ENCODE measurements at places on chromosomes 1 and 21.

DNA sequence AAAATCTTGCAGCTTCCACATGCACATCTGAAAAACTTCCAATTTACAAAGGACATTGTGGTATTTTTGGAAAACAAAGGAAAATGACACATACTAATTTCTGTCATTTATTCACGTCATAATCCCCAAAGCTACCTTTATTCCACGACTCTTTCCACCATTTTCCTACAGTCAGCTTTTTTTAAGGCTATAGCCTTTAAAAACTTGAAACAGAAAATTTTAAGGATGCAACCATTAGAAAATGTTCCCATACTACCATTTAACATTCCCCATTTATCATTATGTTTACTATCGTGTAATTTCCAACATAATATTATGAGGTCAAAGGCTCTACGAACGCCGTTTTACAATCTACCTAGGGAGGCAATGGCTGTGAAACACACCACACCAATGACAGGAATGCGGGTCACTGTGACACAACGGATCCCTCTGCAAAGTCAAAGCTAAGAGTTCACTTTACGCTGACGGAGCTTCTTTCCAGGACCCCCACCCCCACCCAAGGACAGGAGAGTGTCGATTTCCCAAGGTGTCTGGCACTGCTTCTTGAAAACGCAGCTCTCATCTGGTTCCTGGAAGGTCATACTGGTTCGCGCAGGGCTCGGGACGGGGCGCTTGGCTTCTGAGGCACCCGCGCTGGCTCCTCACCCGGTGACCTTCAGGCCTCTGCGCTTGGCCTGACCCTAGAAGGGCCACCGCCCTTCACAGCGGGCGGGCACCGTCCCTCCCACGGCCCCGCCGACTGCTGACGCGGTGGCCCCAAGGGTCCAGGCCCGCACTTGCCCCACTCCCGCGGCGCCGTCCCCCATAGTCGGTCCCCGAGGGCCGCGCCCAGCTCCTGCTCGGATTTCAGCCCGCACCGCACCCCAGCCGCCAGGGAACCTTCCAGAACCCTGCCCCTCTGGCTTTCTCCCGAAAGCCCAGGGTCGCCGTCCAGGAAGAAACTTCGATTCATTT, 50.5 kb upstream of the ATF3 start:
- DNase-seq, result no peak

DNA sequence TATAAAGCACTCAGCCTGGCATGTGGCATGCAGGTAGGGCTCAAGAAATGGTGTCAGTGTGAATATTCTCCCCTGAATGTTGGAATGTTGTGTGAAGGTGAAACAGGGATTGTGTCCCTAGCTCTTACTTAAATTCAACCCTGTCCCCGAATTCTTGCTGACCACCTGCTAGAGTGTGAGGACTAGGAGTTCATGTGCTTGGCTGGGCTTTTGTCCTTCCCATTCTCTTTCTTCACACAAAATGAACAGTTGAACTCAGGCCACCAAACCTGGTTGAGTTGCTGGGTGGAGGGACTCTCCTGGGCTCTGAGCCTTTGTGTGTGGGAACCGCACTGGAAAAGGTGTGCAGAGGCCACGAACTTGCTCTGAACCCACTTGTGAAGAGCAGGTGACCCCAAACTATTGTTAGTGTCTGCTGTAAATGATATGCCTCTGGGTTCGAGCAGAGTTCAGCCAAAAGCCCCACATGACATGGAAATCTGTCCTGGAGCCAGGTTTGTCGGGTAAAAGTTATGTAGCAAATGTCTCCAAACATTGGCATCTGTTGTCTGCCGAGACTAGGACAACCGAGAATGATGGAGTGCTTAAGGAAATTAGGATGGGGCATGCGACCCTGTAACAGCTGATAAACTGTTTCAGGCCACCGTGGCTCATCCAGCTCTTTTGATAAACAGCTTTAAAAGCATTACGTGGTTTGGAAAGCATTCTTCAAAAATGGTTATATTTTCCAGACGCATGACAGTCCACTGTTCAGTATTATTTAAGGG, 144.2 kb downstream of the DHRS3 start:
- DNase-seq, result no peak

DNA sequence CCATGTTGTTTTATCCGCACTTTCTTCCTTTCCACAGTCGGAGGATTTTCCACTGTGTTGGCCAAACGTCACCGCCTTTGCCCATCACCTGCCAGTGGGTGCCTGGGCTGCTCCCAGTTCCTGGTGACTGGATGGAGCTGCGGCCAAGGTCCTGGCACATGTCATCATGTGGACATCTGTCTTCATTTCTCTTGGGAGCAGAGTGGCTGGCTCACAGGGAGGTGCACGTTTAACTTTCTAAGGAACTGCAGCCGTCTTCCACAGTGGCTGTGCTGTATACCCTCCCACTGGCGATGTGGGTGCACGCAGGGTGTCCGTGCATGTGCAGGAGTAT, 19.5 kb upstream of the RNF223 start:
- DNase-seq, result no peak

DNA sequence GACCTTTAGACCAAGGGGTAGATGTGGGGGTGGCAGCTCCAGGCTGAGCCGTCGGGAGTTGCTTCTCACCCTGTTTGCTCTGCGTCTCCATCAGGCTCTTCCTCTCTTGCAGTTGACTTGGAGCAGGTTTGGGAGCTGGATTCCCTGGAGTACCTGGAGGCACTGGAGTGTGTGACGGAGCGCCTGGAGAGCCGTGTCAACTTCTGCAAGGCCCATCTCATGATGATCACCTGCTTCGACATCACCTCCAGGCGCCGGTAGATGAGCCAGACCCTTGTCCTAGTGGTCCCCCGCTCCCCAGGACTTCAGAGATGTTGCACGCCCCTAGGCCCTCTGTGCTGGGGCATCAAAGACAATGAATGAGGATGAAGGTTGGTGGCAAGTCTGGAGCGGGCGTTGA, 547.6 kb downstream of the KIF26B start:
- DNase-seq, result no peak

GRCh38 chr1:237029850-237030535, 12.0 kb upstream of the RYR2 start:
- no peak for DNase-seq

DNA sequence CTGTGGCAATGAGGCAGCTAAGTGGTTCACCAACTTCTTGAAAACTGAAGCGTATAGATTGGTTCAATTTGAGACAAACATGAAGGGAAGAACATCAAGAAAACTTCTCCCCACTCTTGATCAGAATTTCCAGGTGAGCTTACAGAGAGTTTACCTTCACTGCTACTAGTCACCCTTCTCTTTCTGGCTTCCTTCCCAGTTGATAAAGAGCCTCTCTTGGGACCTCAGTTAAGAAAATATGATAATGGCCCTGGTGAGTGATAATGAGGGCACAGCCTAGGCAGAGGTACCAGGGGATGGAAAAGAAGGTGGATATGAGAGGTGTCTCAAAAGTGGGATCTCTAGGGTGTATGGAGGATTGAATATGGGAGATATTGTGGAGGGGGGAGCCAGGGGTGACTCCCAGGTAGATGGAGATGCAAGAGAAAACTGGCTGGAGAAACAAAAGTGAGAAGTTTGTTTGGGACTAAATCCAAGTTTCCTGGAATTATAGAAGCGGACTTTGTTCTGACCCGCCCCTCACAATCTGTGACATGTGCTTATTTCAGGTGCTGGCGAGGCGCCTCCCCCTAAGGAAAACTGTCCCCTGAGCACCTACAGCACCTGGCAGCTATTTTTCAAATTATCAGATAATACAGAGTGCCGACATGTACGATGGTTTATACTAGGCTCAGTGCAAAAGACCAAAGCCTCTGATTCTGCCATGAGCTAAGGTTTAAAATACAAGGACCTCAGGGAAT, 13.7 kb downstream of the MTARC2 start:
- no peak for DNase-seq

DNA sequence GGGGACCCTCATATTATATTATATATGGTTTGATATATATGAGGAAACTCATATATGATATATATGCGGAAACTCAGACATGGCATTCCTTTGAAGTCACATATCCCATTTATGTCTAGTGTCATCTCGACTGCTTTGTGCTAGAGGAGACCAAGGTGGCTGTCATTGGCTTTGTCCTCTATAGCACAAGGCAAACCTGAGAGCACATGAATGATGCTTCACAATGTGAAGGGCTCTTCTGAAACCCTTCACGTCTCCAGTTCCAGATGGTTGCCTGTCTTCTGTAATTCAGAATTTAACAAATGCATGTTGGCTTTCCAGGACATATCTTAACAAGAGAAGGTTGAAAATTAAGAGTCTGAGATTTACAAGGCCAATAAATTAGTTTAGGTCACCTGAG, 303.6 kb downstream of the BARHL2 start:
- no peak for DNase-seq

- no peak for DNase-seq
These were observed 59.6 kb downstream of the ABL2 start for GRCh38 chr1:179169616-179170467.

DNA sequence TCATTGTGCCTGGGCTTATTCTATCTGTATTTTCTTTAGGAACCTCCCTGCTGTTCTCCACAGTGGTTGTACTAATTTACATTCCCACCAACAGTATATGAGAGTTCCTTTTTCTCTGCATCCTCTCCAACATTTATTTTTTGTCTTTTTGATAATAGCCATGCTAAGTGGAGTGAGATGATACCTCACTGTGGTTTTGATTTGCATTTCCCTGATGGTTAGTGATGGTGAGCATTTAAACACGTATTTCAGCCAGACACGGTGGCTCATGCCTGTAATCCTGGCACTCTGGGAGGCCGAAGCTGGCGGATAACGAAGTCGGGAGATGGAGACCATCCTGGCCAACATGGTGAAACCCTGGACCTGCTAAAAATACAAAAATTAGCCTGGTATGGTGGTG, 57.9 kb downstream of the SLAMF6 start:
- no peak for DNase-seq

GRCh38 chr1:11058595-11059154, 1.1 kb downstream of the SRM start:
- no peak for DNase-seq

GRCh38 chr1:92201973-92202372, 15.7 kb upstream of the C1orf146 start:
- DNase-seq, result no peak

- DNase-seq, result no peak
These were observed 37.3 kb downstream of the MACO1 start for GRCh38 chr1:25468033-25468432.

- no peak for DNase-seq
These were observed 8.3 kb upstream of the CYP4B1 start for GRCh38 chr1:46790446-46791101.

- no peak for DNase-seq
These were observed 7.1 kb upstream of the DR1 start for GRCh38 chr1:93338387-93339146.

GRCh38 chr21:43949499-43950208, 62.5 kb upstream of the TRAPPC10 start:
- no peak for DNase-seq

- DNase-seq, result no peak
These were observed 684 bp downstream of the IFI16 start for GRCh38 chr1:159010391-159010790.

DNA sequence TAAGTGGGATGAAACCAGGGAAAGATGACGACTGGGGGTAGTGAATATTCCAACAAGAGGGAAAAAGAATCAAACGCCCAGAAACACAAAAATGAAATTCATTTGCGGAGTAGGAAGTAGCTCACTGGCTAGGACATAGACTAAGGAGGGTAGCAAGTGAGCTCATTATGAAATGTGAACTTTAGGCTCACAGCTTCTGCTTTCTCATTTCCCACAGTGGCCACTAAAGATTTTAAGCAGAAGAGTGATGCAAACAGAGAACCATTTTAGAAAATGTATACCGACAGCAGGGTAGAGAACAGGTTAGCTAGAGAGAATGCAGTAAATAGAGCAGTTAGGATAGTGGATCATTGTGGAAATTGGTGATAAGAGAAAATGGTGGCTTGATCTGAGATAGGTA, 3.5 kb downstream of the CD48 start:
- no peak for DNase-seq

DNA sequence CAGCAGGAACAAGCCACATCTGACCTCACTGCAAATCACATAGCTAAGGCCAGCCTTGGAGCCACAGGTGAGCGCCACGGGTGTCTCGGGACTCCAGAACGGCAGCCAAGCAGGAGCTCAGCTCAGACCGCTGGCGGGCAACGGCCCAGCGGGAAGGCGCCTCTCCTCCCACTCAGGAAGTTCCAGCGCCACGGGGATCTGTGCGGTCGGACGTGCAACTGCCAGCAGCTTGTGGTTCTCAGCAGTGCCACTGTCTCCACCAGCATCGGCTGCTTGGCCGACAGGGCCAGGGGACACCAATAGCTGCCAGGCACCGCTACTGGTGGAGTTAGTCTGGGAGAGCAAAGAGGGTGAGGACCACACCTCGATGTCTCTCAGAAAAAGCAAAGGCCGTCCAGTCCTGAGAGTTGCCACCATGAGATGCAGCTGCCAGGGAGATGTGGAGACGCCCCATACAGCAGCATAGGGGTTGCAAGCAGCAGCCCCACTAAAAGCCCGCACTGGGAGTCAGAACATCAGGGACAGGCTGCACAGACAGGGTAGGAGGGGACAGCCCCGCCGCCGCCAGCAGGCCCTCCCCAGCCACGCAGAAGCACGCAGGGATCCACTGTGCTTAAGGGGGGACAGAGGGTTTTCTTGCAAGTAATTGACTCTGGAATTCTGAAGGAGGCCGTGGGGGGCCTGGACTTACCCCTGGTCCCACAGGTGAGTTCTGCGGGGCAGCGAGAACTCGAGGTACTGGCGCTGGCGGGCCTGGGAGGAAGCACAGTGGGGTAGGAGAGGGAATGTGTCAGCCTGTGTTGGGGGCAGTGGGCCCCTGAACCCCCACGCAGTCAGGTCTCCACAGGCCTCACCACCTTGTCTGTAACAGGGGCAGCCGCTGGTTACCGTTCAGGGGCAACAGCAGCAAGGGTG, 83.5 kb downstream of the NPHP4 start:
- DNase-seq, result no peak

- no peak for DNase-seq
These were observed 11.3 kb downstream of the TMEM63A start for GRCh38 chr1:225870911-225871310.

- no peak for DNase-seq
These were observed 266.7 kb upstream of the VAMP3 start for GRCh38 chr1:7504438-7504720.

- DNase-seq, result no peak
These were observed 2.4 kb downstream of the TRIM11 start for GRCh38 chr1:228404107-228404720.

DNA sequence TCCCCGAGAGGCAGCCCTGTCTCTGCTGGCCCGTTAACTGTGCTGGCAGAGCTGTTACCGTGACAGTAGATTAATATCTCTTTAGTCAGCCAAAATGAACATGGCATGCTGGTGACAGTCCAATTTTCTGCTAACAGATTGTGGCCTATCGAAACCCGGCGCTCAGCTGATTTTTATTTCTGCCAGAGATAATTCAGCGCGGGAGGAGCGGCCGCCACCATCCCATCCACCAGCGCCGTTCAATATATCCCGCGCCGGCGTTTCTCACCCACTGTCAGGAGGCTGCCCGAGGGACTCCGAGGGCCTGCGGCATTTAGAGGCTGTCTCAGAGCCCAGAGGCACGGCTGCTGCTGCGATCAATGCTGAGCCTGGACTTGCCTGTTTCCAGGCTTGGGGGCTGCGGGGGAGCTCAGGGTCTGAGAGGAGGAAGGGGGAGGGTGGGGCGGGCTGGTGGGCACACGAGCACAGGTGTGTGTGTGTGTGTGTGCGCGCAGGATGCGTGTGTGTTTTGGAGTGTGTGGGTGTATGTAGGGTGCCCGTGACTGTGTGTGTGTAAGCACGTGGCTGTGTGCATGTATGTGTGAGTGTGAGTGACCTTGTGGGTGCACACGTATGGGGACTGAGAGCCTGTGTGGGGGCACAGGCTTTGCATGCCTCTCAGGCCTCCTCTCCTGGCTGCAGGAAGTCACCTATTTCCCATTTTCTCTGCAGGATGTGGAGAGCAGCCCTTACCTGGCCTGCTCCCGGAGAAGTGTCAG, 109.7 kb upstream of the ACTRT2 start:
- DNase-seq, result no peak
